ENCODE measurements at places on chromosomes 5 and 9.

DNA sequence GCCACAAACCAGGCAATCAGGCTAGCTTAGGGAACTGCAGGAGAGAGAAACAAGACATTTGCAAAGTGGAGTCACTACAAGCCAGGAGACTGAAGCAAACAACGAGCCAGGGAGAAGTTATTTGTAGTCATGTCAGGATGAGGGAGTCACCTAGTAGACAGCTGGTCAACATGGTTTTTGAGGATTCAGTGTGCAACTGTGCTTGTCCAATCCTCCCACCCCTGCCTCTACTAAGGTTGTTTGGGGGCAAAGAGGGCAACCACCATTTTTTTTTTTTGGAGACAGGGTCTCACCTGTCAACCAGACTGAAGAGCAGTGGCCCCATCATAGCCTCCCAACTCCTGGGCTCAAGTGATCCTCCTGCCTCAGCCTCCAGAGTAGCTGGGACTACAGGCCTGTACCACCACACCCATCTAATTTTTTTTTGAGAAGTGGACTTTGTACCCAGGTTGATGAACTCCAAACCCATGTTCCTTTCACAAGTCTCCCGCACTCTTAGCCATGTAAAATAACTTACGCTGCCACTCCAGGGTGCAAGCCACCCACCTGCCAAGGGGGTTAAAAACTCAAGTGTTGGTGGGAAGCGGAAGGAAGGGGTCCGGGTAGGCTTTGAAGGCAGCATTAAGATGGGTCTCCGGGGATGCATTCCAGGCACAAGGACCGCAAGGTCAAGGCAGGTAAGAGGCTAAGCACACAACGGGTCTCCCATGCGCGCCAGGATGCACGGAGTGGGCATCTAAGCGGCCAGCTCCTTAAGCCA lies 995 bp downstream of the RPL35 start:
- no peak for DNase-seq

DNA sequence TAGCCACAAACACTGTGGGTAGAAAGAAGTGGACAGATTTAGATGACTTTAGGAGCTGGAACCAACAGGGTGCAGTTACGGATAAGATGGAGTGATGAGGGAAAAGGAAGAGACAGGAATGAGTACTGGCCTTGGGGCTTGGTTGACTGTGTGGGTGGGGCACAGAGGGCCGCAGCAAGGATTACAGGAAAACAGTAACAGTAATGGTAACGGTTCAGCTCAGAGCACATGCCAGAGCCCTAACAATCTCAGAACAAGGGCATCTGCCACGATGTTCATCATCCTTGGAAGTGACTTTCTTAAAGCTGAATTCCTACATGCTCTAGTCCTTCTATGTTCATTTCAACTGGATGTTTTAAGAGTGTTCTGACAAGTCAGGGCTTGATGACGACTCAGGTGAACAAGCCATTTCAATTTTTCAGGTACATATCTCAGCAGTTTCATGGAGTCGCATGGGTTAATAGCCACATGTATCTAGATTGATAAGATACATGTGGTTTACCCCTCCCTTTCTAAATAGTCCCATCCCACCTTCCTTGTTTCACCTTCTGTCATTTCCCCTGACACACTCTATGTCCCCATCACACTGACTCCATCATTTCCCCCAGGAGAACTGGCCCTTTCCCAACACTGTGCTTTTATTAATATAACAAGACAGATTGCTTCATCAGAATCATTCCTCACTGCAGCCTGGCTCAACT lies 65.0 kb downstream of the CEMIP2 start:
- no peak for DNase-seq

- DNase-seq: no peak
Observed at GRCh38 chr5:126370796-126371718, 52.2 kb upstream of the GRAMD2B start.

GRCh38 chr9:116286297-116286696 lies 132.7 kb downstream of the PAPPA start:
- peak; percentile 73 for DNase-seq

GRCh38 chr5:59491945-59492344 lies 401.6 kb downstream of the PDE4D start:
- DNase-seq: no peak

DNA sequence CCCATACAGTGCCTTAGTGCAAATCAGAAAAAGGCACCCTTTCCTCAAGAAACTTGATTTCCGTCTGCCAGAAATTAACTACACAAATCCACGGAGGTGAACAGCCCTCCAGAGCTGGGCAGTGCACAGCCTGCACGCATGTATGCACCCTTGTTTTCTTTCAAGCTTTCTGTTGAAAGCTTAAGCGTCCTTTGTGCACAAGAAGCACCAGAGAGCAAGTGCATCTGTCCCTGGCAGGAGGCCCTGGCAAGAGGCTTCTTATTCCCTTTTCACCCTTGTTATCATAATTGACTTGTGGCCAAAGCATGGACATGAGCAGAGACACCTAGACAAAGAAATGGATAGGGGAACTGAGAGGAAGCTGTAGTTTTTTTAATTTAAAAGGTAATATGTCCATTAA lies 47.4 kb upstream of the ATG10 start:
- DNase-seq: no peak
